ENCODE measurements at places on chromosomes 5 and 9.

GRCh38 chr5:82183828-82184227, 94.3 kb downstream of the RPS23 start:
- DNase-seq: no peak

- DNase-seq: no peak
Observed at GRCh38 chr5:107553117-107553555, 117.6 kb downstream of the EFNA5 start.

DNA sequence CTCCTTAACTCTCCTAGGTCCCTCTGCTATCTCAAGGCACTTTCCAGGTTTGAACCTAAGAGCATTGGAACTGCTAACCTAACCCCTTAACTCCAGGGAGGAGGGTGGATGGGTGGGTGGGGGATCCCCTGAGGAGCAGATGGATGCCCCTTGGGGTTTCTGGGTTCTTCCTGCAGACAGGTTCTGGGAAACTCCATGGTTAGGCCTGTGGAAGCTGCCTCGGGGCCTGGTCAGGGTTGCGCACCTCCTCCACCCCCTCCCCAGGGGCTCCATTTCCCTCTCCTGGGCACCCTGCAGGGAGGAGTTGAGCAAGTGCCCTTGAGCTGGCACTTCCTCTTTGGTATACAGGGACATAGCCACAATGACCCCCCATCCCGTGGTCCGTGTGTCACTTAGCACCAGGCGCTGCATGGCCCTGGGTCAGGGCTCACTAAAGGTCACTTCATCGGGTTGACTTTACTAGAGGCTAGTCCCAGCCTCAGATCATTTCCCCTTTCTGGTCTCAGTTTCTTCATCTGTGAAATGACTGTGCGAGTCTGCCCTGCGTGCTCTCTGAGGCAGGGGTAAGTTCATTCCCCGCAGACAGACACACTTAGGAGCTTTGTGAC, 16.0 kb downstream of the CXXC5 start:
- no peak for DNase-seq

GRCh38 chr9:88990729-88991065, 571 bp upstream of the S1PR3 start:
- no peak for DNase-seq

GRCh38 chr5:111439473-111440075, 72.8 kb downstream of the STARD4 start:
- DNase-seq: no peak

All from stimulated activated CD8-positive, alpha-beta memory T cell treated with anti-CD3 and anti-CD28 coated beads, Interleukin-7, amount 100 ng/mL, for 48 hours (primary cell).